ENCODE measurements at places on chromosomes 3 and 15.

- DNase-seq, result no peak
Observed at GRCh38 chr15:74799255-74799855, 13.3 kb upstream of the LMAN1L start.

DNA sequence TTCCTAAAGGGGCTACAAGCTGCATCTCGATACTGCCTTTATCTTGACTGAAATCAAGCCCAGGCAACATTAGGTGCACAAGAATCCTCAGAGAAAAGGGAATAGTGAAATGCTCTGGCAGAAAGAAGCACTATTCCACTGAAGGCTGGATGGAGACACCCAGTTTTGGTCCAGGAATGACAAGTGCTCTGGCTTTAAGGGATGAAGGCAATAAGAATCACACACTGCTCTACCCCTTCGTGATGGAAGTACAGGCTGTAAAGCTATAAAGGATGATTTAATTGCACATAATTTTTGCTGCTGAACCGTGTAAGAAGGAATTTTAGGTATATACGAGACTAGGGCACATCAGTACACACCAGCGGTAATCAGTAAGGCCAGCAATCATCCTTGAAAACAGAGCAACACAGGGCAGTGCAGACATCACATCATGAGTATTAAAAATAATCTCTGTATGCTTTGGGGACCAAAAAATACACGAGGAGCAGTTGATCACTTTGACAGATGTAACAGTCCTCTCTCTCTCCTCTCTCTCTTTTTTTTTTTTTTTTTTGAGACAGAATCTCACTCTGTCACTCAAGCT lies 414.6 kb upstream of the TBL1XR1 start:
- DNase-seq, result no peak

DNA sequence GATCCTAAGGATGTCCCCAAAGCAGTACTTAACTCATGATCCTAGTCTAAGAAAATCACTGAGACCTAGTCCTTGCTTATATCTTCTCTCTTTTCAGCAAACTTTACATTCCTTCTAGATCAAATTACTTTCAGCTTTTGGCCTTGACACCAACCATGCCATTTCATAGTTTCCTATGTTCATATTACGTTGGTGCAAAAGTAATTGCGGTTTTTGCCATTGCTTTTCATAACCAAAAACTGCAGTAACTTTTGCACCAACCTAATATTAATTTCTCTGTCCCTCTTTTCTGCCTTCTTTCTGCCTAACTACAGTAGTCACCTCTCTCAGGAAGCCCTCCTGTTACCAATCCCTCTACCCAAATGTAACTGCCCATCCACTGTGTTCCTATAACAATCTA lies 36.8 kb downstream of the CCDC191 start:
- no peak for DNase-seq

DNA sequence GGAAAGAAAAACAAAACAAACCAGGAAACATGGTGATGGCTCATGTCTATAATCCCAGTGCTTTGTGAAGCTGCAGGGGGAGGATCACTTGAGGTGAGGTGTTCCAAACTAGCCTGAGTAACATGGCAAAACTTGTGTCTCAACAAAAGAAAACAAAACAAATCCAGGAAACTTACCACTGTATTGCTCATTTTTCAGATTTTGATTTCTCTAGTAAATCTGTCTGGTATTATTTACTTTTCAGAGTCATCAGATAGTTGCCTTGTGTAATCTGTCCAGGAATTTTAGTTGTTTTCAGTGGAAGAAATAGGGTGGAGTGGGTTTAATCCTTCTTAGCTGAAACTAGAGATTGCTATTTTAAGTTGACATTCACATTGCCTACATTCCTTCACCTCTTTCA lies 91.8 kb upstream of the ALCAM start:
- DNase-seq, result no peak

DNA sequence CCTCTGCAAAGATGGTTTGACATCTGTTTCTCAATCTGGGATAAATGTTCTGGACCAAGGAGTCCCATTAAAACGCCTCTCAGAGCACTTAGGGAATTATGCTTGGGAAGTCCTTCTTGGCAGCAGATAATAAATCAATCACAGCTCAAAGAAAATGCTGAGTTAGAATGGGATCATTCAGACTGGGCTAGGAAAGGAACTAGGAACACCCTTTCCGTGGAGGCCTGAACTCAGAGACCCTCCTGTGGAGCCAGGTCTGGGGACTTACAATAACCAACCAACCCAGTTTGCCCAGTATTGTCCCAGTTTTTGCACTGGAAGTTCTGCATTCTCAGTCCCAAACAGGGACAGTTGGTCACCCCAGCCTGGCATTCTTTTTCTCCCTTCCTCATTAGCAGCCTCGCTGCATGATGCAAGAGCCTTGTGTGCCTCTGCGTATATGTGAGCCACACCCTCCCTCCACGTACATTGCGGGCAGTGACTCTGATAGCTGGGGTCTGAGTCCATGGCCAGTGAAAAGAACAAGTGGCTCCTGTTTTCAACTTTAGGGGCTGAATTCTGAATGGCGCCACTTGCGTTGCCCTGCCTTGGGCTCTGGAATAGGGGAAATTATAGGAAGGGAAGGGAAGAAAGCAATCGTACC lies 88.7 kb downstream of the SEMA5B start:
- DNase-seq, result no peak

- no peak for DNase-seq
Observed at GRCh38 chr15:71374607-71375352, 259.5 kb downstream of the THSD4 start.

DNA sequence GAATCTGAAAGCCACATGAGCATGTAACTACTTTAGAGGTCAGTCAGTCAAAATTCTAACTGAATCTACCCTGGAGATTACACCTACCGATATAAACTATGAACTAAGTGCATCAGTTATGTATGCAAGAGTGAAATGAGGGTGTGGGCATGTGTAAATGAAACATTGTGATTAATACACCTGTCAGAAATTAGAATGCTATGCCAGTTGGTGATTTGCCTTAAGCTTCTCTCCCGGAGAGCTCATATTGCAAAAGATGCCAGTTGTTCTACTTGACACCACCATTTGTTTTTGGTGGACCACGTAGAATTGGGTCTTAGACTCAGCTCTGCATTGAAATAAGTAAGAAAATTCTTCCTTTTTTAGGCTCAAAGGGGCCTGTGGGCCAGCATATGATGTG lies 91.0 kb upstream of the KBTBD8 start:
- DNase-seq, result no peak

- DNase-seq, result no peak
Observed at GRCh38 chr15:32641517-32642059, at the start of gene SCG5. SCG5 (plus strand) TSS chr15:32641710; CDS start chr15:32643593, 1,883 bp downstream.

GRCh38 chr3:76043746-76044145 lies 258.4 kb upstream of the ZNF717 start:
- DNase-seq, result no peak

DNA sequence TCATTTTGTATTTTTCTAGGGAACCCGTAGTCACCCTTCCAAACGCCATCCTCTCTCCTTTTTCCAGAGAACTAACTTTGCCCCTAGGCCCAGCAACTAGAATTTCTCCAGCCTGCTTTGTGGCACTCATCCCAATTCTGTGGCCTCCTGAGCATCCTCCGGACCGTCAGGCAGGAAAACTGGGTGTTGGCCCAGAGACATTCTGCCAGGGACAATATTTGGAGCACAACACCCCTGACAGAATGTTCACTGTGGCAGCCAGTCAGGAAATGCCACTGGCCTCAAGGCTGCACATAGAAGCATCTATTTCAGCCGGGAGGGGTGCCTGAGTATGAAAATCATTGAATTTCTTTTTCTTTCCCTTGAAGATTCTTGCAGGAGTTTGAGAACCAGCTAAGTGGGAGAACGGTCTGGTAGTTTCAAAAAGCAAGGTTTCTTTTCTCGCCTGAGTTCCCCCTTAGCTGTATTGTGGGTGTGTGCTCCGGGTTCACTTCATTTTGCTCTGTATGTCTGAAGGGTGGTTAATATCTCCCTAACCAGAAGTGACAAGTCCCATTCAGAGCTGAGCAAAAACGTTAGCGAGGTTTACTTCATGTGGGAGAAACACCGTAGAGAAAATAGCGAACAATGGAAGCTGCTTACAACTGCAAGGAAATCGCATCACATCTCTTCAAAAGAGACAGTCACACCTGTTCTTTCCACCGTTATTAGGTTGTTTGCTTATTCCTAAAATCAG lies 108.1 kb upstream of the TPM1 start:
- no peak for DNase-seq

GRCh38 chr3:31532587-31533168 lies at the start of gene STT3B:
STT3B (plus strand) TSS chr3:31532925; CDS start chr3:31532999, 74 bp downstream.
- peak; percentile 66 for DNase-seq

DNA sequence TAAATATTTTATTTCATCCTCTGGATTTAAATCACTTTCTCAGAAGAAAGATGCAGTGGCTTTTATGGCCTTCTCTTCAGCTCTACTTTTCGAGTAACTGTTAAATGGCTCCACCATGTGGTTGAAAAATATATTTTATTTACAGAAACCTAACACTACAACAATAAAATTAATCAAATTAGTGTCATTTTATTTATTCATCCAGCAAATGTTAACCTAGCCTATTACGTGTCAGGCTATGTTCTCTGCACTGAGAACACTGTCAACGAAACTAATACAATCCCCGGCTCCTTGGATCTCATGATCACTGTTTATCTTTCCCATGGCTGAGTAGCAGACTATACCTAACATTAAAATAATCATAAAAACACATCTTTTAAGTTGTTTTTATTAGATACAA lies 148.0 kb upstream of the OSTN start:
- DNase-seq, result no peak

GRCh38 chr15:78041946-78042345 lies 35.6 kb downstream of the TBC1D2B start:
- no peak for DNase-seq

- DNase-seq, result no peak
Observed at GRCh38 chr3:141275973-141276372, 44.3 kb downstream of the PXYLP1 start.

- no peak for DNase-seq
Observed at GRCh38 chr15:81880833-81881232, 165.0 kb downstream of the MEX3B start.

GRCh38 chr3:45992821-45993221 lies 2.8 kb downstream of the FYCO1 start:
- no peak for DNase-seq

DNA sequence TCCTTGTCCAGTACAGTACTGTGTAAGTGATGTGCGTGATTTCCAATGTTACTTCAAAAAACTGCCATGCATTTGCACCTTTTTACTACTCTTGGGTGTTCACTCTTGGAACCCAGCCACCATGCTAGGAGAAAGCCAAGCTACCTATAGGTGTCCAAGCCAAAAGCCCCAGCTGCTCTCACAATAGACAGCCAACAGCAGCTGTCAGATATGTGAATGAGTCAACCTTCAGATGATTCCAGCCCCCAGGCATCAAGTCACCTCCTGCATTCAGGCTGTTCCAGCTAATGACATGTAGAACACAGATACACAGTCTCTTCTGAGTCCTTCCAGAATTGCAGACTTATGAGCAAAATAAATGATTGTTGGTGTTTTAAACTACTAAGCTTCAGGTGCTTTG lies 417.7 kb upstream of the TGFBR2 start:
- DNase-seq, result peak; percentile 37

- no peak for DNase-seq
Observed at GRCh38 chr3:141659821-141660613, 78.1 kb upstream of the RNF7 start.

- no peak for DNase-seq
Observed at GRCh38 chr15:88987591-88987933, 74.4 kb upstream of the MFGE8 start.

GRCh38 chr15:69098771-69099170 lies 61.7 kb upstream of the GLCE start:
- no peak for DNase-seq

- no peak for DNase-seq
Observed at GRCh38 chr15:37246065-37246464, 145.7 kb upstream of the MEIS2 start.

DNA sequence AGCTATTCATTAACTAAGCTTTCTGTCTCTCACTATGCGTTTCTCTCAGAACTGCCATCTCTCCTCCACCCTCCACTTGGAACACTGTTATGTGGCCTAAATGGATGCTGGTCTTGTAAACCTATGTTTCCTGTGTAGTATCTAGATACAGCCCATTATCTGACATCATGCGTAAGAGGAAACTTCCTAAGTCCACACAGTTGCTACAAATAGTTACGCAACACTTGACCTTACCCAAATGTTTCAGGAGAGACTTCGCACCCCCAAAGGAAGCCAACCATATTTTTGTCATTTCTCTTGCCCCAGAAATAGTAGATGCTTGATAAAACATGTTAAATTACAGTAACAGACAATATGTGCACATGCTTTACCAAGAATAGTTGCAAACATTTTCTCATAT lies 87.2 kb upstream of the TPRG1 start:
- no peak for DNase-seq

DNA sequence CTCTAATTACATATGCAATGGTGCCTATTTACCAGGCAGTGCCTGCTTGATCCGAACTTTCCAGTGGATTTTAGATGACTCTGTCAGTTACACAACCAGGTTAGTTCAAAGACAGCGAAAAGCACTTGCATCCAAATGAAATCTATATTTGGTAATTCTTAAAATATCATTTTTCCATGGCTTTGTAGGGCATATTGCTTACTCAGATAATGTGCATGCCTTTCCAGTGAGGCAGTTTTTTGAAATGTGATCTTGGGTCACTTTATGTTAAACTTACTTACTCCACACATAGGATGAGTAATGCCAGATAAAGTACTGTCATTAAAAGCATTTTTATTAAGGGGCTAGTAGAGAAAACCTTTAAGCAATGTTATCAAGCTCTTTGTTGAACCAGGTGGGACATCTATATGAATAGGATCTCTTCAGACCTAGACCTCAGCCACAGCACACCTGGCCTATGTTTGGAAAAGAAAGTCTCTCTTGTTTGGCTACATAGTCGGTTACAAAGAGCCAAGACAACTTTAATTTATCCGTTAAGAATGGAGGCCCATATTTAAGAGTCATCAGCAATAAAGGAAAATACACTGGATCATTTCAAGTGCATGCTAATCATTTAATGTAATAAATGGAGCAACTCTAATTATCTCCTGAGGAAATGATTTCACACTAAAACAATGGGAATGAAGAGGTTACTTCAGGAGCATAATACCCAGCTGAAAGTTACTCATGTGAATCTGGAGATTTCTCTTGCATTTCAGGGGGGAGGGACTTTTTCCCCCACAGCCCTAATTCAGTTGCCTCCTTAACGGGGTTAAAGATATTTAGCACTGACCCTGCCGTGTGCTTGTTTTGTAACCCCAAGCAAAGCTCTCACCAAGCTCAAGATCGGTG lies 56.3 kb upstream of the TMCO5A start:
- DNase-seq, result no peak

- DNase-seq, result no peak
Observed at GRCh38 chr3:188677344-188677743, 494.4 kb upstream of the TPRG1 start.

DNA sequence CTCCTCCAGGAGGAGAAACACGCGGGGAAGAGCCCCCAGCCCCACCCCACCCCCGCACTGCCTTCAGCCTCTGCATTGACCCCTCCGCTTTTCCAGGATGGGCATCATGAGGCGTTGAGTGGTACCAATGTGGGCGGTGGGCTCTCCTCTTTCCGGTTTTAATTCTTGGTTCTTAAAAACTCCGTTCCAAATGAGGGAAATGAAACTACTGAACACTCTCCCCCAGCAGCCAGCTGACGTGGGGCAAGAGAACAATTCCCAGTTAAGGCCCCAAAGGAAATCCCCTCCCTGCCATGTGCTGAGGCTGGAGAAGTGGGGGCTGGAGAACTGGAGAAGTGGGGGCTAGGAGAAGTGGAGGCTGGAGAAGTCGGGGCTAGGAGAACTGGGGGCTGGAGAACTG lies 5.3 kb upstream of the NRROS start:
- peak; percentile 19 for DNase-seq

GRCh38 chr3:196186651-196187573 lies 24.3 kb downstream of the ZDHHC19 start:
- DNase-seq, result peak; percentile 37

GRCh38 chr15:31427411-31427810 lies 100.8 kb downstream of the KLF13 start:
- no peak for DNase-seq

- DNase-seq, result no peak
Observed at GRCh38 chr3:122936986-122937385, 90.6 kb downstream of the SEMA5B start.

Measured in gastrocnemius medialis (tissue), 4 donors.